T-helper 9 cell (primary cell): ENCODE measurements at places on chromosomes 5 and 9.

DNA sequence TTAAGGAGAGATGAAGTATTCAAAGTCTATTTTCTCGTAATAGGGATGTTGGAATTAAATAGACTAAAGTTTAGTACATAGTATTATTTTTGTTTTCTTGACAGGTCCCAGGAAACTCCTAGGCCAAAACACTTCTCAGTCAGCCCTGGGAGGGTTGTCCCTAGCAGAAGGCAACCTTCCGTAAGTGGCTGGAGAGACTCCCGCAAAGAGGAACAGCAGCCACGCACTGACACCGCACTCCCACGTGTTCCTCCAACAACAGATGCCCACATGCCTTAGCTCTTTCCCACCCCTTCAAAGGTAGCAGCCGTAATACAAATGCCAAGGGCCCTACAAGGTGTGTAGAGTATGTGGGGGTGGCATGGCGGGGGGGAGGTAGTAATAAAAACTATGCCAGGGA, 28.4 kb downstream of the PCDHGC5 start:
- no peak for DNase-seq

- DNase-seq = no peak
Observed at GRCh38 chr5:15550502-15551112, 50.6 kb downstream of the FBXL7 start.

DNA sequence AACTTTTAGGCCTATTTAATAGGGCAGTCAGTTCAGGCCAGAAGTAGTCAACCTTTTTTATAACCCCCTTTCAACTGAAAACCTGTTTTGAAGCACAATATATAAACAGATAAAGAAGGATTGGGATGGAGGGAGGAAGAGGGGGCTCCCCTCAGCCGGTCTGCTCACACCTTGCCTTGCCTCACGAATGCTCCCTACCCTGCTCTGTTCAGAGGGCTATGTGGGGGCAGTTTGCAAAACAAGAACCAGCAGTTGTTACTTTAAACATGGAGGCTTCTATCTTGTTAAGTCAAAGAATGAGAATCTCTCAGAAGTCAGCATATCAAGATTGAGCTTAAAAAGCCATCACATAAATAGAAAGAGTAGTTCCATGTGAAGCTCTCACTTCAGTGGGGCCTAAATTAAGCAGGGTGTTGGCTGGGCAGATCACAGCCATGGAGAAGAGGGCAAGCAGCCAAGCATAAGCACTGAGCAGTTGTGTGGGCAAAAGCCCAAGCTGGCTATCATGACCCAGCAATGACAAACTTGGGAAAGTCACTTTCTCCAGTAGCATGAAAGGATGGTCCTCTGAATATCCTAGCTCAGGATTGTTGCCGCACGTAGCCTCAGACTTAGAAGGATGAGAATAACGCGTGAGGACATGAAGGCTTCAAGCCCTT, 70.6 kb downstream of the ALDH1A1 start:
- no peak for DNase-seq

DNA sequence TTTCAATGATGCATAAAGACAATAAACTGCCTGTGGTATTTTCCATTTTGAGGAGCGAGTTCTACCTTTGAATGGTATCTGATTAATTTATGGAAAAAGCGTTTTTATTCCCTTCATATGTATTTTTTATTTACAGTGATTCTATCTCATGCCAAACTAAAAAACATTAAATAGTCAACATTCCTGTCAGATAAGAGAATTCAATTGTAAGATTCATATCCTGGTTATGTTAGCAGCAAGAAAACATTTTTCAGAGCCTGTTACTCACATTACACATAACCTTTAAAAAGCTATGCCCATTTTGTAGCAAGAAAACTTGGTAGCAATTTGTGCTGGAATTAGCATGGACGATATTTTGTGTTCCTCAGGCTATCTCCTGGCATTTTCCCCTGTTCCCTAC, 55.1 kb upstream of the PRLR start:
- no peak for DNase-seq

GRCh38 chr9:123778232-123778902, 151.6 kb downstream of the DENND1A start:
- DNase-seq = no peak

DNA sequence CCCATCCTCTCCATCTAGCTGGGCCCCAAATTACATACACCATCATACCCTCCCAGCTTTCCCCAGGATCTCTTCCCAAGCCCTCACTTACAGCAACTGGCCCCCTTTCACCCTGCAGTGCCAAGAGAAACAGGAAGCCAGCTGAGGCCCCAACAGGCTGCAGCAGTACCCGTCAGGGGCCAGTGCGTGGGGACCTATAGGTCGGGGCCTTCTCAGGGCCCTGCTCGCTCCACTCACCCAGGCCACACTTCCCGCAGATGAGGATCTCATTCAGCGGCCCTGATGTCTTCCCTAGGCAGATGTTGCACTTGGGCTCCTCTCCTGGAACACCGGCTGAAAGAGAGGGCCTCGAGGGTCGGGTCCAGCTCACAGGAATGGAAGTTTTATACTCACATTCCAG, 6.8 kb downstream of the PHF19 start:
- no peak for DNase-seq

GRCh38 chr5:139838381-139839197, 43.0 kb downstream of the PSD2 start:
- DNase-seq = no peak

GRCh38 chr9:116939614-116940013, 252.5 kb downstream of the TRIM32 start:
- no peak for DNase-seq

GRCh38 chr9:115328677-115329076, 210.7 kb upstream of the TNC start:
- no peak for DNase-seq

DNA sequence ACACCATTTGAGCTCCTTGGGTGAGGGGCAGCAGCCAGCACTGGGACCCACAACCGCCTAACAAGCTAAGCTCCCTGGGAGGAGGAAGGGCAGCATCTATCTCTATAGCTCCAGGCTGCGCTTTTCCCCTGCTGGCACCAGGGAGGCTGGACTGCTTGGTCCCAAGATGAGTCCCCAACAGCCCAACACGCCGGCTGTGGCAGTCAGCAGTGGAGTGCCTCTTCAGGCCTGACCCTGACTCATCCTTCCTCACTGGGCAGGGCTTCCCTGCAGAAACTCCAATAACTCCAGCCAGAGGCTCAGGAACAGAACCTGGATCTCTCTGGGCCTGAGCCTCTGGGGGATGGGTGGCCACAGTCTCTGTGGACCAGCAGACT, 113.7 kb upstream of the ADAMTS16 start:
- DNase-seq = no peak

DNA sequence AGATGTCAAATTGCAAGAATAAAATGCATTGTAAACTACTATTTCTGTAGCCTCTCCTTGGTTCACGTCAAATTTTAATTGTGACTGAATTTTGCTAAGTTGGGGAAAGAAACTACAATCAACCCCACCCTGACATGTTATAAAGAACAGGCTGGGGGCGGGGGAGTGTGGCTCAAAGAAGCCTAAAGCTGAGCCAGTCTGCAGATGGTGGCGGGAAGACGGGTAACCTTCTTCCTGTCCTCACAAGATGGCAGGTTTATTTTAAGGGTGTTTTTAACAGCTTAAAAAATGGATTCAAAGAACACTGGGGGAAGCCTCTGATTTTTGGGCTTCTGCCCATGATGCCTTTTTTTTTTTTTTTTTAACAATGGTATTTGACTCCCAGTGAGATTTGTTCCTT, 68.5 kb upstream of the MELK start:
- no peak for DNase-seq

DNA sequence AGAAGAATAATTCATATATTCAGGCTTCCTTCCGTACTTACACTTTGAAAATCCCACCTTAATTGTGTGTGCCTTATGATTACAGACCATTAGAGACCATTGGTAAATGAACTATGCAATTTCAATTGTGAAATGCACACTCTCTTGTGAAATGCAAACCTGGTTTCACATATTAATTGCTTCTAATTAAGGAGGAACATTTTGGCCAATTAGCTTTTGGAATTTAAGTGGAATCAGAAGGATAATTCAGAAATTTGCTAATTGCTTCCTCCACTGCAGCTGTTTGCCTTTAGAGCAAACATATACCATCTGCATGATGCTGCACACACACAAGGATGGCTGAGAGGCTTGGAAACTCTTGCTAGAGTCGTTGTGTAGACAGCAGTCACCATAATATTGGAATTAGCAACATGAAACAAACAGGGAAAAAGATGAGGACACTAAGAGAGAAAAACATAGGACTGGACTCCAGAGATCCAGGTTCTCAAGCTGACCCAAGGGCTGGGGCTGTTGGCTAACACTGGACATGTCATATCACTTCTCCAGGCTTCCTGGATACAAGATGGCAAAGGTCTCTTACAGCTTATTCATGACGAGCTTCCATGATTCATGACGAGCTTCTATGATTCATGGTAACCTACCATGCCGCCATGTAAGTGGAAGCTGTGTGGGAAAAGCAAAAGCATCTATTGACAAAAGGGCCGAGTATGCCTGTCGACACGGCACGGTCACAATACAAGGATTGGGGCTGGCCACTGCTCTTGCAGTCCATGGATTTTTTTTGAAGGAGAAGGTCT, 78.0 kb downstream of the PTCH1 start:
- no peak for DNase-seq

DNA sequence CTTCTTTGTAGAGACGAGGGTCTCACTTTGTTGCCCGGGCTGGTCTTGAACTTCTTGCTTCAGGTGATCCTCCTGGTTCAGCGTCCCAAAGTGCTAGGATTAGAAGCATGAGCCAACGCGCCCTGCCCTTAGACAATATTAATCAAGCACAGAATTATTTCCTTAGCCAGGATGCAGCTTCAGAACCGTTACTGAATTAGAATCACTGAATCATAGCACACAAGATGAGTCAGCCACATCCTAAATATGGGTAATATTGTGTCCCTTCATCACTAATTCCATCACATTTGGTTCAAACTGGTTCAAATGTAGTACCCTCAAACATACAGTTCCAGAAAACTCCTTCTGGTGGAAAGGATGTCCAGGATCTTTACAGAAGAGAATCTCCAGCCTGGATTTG, 82.7 kb downstream of the BNC2 start:
- no peak for DNase-seq

- DNase-seq = no peak
Observed at GRCh38 chr9:76032038-76032796, 141.7 kb downstream of the PCSK5 start.

DNA sequence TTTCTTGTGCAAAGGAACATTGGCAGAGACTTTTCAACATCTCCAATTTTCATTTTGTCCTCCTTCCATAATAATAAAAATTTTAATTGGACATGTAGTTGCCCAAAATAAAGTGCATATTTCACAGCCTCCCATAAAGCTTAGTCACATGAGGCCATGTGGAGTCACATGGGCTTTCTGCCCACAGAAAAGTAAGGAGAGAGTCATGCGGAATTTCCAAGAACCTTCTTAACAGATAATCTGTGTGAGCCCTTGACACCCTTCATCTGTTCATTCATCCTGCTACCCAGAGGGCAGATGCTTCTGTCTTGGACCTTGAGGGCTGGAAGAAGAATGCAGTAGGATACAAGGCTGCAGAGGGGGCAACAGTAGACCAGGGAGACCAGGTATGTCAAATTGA, 60.7 kb downstream of the APTX start:
- no peak for DNase-seq

- no peak for DNase-seq
Observed at GRCh38 chr5:93532370-93532769, 48.6 kb downstream of the NR2F1-AS1 start.

GRCh38 chr5:106849266-106849665, 821.5 kb downstream of the EFNA5 start:
- DNase-seq = no peak

GRCh38 chr5:93477816-93478215, 103.2 kb downstream of the NR2F1-AS1 start:
- no peak for DNase-seq

- no peak for DNase-seq
Observed at GRCh38 chr9:105074491-105074890, 146.5 kb upstream of the ABCA1 start.

GRCh38 chr5:37836592-37837413, 3.0 kb downstream of the GDNF start:
- no peak for DNase-seq

DNA sequence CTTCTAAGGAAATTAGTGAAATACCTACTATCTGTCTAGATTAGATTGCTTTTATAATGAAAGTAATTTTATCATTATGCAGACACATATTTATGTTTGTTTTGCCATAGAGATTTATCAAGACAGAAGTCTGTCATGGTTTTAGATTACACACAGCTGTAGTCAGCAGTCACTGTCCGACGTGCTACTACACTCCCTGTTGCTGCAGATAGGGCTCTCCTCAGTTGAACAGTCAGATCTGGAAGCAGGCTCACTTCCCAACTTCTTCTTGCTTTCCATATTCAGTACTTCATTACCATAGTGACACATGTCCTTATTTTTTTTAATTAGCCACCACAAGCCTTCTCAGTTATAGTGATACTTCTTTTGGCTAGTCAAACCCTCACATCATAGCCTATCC, 329.9 kb upstream of the ITGA1 start:
- DNase-seq = no peak
